Neural crest cell (in vitro differentiated cells): ENCODE measurements at places on chromosomes 5 and 9. TPM values are rescaled to one million over a fixed set of nuclear protein-coding genes. Genes with fewer than 3 reads are reported as not detected.

- no peak for DNase-seq
Measured at GRCh38 chr9:82829818-82830217, 233.1 kb downstream of the RASEF start.

HRCT1 gene
- total RNA-seq = not detected in 2 replicates

DNA sequence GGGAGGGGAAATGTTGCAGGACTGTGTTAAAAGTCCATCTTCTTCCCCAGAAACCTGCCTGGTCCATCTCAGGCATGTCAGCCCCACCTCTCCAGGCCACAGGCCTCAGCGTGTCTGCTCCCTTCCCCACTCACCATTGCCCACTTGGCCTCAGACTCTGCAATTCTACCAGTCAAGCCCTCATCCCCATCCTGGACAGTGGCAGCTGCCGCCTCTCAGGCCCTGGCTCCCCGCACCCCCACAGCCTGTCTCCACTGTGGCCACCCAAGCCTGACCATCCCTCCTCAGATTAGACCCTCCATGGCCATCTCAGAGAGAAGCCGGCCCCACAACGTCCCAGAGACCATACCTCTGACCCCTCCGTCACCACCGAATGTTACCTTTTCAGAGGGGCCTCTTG lies 89.9 kb downstream of the BARX1 start:
- no peak for DNase-seq

IL3 gene
- not detected in 2 replicates for total RNA-seq

SLC34A3 gene
- total RNA-seq = not detected in 2 replicates
